T-helper 17 cell (primary cell): ENCODE measurements at places on chromosomes 5 and 9.

GRCh38 chr9:6645355-6646292, at the start of gene GLDC:
GLDC (minus strand) TSS chr9:6645729; CDS start chr9:6645499, 230 bp downstream.
- DNase-seq, result peak; percentile 16

DNA sequence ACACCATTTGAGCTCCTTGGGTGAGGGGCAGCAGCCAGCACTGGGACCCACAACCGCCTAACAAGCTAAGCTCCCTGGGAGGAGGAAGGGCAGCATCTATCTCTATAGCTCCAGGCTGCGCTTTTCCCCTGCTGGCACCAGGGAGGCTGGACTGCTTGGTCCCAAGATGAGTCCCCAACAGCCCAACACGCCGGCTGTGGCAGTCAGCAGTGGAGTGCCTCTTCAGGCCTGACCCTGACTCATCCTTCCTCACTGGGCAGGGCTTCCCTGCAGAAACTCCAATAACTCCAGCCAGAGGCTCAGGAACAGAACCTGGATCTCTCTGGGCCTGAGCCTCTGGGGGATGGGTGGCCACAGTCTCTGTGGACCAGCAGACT, 113.7 kb upstream of the ADAMTS16 start:
- DNase-seq, result no peak

- no peak for DNase-seq
Observed at GRCh38 chr5:99187611-99188010, 258.8 kb upstream of the CHD1 start.

- no peak for DNase-seq
Observed at GRCh38 chr5:9667906-9668305, 37.8 kb upstream of the TAS2R1 start.

DNA sequence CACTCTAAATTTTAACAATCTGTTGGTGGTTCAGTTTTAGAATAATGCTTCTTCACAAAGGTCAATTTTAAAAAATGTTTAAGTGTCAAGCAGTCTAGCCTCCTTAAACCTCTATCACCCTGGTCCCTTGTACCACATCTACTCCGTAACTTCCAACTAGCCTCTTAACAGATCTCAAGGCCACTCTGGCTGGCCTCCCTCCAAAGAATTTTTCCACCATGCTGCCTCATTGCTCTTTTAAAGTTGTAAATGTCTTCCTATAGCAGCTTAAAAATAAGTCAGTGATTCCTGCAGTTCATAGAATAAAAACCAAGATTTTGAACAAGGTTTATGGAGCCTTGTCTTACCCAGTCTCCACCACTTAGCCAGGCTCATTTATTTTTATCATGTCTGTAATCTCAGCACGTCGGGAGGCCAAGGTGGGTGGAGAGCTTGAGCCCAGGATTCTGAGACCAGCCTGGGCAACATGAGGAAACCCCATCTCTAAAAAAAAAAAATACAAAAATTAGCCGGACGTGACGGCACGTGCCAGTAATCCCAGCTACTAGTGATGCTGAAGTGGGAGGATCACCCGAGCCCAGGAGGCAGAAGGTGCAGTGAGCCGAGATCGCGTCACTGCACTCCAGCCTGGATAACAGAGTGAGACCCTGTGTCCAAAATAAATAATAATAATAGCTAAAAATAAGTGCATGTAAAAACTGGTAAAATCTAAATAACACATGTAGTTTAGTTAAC, 924.9 kb upstream of the DMAC1 start:
- DNase-seq, result no peak

GRCh38 chr9:34579104-34579807, 10.3 kb downstream of the CNTFR start:
- DNase-seq, result no peak

- no peak for DNase-seq
Observed at GRCh38 chr5:56594792-56595191, 220.6 kb upstream of the MAP3K1 start.

- no peak for DNase-seq
Observed at GRCh38 chr9:91006046-91006445, 204.4 kb downstream of the SYK start.

DNA sequence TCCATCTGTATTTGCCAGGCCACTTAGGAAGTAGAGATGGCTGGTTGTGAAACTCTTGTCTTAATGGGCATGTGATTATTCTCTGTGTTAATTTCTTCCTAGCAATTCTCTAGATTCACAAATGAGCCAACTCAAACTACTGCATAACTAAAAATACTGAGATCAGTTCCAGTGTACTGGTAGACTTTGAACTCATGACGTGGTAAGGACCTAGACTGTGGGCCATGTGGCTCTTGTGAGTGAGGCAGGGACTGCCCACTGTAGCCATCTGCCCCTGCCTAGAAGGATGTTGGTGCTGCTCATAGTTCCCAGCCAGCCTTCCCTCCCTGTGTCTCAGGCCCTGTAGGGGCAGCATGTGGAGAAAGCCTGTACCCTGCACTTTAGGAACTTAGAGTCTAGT, 47.4 kb downstream of the CYSTM1 start:
- DNase-seq, result no peak

GRCh38 chr5:156473269-156473908, 146.4 kb downstream of the SGCD start:
- no peak for DNase-seq

DNA sequence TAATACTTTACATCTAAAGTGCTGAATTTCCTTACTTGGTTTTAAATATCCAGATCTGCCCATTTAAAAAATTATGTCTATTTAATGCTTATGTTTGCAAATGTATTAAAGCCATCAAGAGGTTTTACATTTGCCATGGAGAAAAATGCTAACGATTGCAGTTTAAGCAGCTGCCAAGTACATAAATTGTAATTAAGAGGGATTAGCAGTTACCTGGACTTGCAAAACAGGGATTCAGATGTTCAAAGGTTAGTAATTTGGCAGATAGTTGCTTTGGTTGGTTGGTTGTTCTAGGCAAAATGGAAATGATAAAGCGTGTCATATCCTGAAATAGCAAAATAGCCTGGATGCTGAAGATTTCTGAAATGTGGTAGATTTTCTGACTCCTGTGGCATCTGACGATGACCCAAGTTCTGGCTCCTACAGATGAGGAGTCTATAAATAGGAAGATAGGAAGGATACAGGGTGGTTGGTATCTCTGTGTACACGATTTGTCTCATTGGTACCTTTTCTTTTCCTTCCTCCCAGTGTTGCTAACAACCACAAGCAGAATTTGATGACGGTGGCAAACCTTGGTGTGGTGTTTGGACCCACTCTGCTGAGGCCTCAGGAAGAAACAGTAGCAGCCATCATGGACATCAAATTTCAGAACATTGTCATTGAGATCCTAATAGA, 282.9 kb downstream of the NR3C1 start:
- no peak for DNase-seq

- no peak for DNase-seq
Observed at GRCh38 chr5:39533749-39534148, 109.0 kb upstream of the DAB2 start.

DNA sequence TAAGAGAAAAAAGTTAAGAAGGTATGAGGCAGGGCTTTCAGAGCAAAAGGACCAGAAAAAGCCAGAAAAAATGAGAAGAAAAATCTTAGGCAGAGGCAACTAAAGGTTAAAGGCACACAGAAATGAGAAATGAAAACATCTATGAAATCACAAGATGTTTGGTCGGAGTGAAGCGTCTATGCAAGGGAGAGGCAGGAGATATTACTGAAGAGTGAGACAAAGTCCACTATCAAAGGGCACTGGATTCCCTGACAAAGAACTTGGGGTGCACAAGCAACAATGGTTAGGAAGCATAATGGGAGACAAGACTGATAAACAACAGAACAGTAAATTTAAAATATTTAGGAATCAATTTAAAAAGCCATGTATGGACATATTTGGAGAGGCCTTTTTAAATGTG, 16.9 kb downstream of the PANK3 start:
- no peak for DNase-seq

DNA sequence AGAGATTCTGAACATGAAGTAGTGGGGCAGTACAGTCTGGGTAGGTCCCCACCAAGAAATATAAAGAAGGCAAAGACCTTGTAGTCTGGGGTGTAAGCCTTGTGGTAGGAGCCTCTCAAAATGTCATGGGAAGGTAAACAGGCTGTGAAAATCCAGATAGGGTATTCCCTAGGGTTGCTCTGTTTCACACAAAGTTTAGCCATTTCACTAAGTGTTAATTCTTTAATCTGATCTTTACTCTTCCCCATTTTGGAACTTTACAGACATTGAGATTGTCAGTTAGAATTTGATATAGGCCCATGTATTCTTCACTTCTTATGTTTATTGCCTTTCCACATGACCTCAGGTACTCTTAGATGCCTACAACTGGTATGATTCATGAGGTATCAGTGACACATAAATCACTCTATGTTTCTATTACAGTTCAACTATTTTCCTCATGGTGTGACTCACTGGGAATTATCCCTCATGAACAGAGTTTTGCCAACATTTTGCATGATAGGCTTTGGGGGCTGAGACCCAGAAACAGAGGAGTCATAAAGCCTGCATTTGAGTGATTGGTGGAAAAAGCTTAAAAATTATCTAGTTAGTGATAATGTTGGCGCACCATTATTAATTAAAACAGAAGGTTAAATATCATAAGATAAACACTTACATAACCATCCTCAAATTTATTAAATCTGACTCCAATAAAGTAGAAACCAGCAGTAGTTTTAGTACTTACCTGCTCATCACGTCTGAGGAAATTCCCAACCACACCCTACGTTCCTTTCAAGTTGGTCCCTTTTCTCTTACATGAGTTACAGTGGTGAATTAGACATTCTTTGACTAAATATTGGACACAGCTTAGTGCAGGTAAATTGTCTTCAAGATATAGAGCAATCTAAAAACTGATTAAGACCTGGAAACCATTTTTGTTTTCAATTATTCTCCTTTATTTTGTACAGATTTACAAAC, 399.8 kb upstream of the MEF2C start:
- no peak for DNase-seq

- no peak for DNase-seq
Observed at GRCh38 chr5:147504535-147504934, 5.3 kb downstream of the DPYSL3 start.

DNA sequence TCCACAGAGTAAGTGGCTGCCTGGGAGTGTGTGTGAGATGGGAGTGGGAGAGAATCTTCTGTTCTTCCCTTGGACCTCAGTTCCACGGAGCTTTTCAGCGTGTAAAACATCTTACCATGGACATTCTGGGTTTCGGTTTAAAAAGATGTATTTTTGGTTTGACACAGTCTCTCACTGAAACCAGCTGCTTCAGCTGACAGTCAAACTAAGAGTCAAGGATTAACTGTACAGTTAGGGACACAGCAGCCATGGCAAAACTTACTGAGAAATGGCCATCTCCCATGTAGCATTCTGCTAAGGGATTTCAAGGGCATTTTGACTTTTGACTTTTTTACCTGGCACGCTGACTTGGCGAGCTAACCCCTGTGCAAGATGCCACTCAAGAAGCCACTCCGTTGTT, 93.8 kb upstream of the IL12B start:
- DNase-seq, result no peak

DNA sequence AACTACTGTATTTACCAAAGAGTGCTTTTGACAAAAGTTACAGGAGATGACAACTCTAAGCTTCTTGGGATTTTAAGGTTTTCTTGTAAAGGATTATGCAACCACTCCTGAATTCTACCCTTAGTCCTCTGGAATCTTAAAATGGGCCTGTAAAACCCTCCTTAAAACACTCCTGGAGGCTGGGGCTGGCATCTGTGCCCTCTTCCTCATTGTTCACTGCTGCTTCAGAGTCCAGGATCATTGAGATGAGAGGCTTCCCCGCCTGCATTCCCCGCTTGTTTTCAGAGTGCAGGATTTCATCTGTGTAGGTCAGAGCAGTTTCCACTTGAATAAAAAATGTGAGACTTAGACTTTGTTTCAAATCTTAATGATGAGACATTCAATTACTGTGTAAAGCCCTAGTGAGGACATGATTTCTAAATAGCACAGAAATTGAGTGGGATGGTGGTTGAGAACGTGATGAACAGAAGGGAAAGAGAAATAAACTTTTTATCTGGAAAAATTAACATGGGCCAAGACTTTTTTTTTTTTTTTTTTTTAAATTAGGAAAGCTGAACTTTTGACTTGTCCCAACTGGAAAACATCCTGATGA, 40.4 kb downstream of the PCSK5 start:
- DNase-seq, result no peak

DNA sequence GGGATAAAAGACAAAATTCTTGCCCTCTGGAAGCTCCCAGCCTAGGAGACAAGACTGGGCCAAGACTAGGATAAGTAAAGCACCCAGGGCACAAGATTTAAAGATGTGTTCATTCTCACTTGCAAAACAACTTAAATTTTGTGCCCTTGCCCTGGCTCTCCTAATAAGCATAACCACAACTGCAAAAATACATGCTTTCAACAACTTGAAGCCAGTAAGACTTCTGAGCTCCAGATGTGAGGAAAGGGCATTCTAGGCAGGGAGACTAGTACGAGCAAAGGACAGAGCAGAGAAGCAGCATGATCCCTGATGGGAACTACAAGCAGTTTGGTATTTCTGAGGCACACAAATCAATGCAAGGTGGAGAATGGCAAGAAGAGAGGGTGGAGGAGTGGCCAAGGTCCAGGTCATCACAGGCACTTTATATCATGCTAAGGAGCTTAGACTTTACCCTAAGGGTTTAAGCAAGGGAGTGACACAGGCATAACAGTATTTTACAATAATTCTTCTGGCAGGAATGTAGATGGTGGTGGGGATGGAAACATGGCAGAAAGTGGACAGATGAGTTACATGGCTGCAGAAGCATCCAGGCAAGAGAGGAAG, 30.1 kb upstream of the SIL1 start:
- DNase-seq, result no peak

GRCh38 chr5:38601133-38601862, 44.9 kb upstream of the LIFR start:
- no peak for DNase-seq

- no peak for DNase-seq
Observed at GRCh38 chr5:80953587-80953986, 6.6 kb upstream of the RASGRF2 start.

- DNase-seq, result no peak
Observed at GRCh38 chr9:18237776-18238175, 236.2 kb upstream of the ADAMTSL1 start.

GRCh38 chr5:154475591-154476353, 2.3 kb downstream of the HAND1 start:
- no peak for DNase-seq

GRCh38 chr9:137114613-137115393, at the start of gene DPP7:
DPP7 (minus strand) TSS chr9:137114733; CDS start chr9:137114713, 20 bp downstream.
- peak; percentile 74 for DNase-seq

- no peak for DNase-seq
Observed at GRCh38 chr5:83864652-83865051, 144.0 kb upstream of the HAPLN1 start.

DNA sequence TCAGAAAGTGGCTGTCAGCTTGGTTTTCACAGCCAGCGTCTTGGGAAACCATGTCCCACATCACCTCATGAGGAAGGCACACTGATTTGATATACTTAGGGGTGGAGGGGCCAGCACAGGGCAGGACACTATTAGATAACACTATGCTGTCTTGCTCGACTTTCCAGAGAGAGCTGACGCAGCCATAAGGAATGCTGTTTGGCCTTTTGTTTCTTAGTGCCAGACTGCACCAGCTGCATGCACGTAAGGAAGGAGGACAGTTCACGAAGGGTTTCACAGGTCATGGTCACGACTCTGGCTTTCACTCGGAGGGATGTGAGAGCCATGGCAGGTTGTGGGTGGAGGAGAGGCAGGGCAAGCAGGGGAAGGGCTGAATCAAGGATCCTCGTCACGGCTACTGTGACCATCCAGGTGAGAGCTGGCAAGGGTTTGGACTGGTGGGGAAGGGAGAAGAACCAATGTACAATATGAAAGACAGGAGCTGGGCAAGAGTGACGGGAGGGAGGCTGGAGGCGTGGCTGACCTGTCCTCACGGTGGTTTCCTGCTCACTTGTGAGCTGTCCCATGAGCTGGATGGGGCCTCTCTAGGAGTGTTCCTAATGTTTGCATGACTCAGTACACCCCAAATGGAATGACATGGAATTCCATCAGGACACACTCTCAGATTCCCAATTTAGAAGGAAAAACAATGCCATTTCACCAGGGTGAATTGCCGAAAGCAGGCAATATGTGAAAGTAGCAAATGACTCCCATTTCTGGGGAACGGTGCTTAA, 61.7 kb downstream of the OTULIN start:
- DNase-seq, result no peak
